Muscle of arm (tissue), 14 donors: ENCODE measurements at places on chromosomes 5 and 9. TPM values are rescaled to one million over a fixed set of nuclear protein-coding genes. Genes with fewer than 3 reads are reported as not detected.
A peak's percentile ranks its signal among the peaks of the same experiment; 100 is the strongest.

MAP1B gene
- 45.8 TPM for polyA plus RNA-seq

MTAP gene
- polyA plus RNA-seq = 28.1 TPM

RNF208 gene
- not detected for polyA plus RNA-seq

C5orf15 gene
- 72.3 TPM for polyA plus RNA-seq

ZNF608 gene
- 37.8 TPM for polyA plus RNA-seq

GRCh38 chr5:59182760-59183159, 599.9 kb downstream of the RAB3C start:
- no peak for DNase-seq

- no peak for DNase-seq
These were observed 47.4 kb downstream of the GALNT10 start for GRCh38 chr5:154237946-154238345.

- DNase-seq = no peak
These were observed 98.0 kb downstream of the ENC1 start for GRCh38 chr5:74542482-74542881.

GRCh38 chr9:134185536-134186011, 21.2 kb upstream of the RNU6ATAC start:
- no peak for DNase-seq

GRCh38 chr9:136249877-136250559, 4.4 kb upstream of the QSOX2 start:
- DNase-seq = no peak

- no peak for DNase-seq
These were observed 4.9 kb upstream of the HRH2 start for GRCh38 chr5:175652741-175653663.

- no peak for DNase-seq
These were observed 143.2 kb downstream of the CTNND2 start for GRCh38 chr5:11760934-11761603.

- DNase-seq = no peak
These were observed 33.3 kb upstream of the CDKN2AIPNL start for GRCh38 chr5:134444941-134445471.

DNA sequence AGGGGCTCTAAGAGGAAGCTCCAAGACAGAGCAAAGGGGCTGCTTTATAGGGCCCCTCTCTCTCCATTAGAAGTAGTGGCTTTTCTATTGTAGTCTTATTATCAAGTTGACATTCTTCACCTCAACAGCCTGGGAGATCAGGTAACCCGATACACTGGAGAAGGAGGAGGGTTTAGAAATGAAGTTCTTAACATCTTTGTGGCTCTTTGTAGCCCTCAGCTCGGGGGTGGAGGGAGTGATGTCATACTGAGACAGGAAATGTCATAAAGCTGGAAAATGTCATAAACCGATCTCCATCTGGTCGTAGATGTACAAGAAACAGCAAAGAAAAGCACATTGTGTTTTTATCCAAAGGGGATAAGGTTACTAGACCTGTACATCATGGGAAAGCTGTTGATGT, 17.9 kb downstream of the PDZD2 start:
- no peak for DNase-seq

DNA sequence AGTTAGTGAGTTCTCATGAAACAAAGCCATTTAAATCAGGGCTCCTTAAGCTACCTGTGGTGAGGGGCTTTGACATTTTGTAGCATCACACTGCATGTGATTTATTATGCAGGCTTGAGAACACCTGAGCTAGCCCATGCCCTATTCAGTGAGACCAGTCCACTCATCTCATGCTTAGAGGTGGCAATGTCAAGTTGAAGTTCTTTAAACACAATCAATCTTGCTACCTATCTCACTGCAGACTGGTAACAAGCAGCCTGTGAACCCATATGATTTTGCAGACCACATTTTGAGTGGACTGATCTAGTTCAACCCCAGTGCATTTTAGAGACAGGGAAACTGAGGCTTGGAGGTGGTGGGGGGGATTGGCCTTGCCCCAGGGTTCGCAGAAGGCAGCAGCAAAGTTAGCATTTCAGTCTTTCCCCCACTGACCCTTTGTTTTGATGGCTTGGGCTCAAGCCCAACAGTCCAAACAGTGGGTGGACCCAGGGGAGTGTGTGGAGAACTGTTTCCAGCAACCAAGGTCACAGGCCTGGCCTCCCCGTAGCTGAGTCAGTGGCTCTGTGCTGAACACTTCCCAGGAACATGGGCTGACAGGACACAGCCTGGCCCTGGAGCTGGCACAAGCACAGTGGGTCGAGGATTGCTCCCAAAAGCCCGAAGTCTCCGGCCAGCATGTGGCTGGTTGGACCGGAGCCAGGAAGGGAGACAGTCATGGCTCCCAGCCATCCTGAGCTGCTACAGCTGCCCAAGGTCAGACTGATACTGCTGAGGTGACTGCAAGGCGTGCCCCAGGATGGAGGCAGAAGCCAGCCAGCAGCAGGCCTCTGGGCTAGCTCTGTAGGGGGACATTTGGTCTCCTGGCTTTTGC, 95.3 kb downstream of the RGS3 start:
- no peak for DNase-seq

DNA sequence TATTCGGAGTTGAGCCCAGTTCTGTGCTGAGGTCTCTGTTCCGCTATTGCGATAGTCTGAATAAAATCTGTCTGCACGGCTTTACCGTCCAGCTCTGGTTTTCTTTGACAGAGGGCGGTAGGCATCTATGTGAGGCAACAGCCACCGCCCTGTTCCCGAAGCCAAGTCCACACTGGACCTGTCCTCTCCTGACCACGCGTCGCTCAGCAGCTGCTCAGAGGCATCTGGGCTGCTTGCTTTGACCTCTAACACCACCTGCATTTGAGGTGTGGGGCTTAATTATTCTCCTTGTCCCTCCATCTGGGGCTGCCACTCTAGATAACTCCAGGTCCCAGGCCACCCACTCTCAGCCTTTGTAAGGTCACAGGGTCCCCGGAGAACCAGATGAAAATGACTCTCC, 168.4 kb upstream of the SMIM23 start:
- DNase-seq = no peak

DNA sequence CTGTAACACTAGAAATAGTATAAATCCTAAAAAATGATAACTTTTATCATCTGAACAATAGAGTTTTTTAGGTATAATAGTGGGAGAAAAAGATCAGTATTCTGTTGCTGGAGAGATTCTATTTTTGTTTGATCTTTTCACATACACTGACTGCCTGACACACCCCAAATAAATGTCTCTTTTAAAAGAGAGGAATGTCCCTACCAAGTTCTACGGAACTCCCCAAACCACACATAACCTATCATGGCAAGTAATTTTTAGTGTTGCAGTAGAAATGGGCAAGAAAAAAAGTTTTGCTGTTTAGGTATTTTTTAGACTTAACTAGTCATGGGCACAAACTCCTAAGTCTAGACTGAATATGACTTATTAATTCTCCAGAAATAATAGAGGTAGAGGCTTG, 139.1 kb downstream of the ELAVL2 start:
- DNase-seq = no peak

DNA sequence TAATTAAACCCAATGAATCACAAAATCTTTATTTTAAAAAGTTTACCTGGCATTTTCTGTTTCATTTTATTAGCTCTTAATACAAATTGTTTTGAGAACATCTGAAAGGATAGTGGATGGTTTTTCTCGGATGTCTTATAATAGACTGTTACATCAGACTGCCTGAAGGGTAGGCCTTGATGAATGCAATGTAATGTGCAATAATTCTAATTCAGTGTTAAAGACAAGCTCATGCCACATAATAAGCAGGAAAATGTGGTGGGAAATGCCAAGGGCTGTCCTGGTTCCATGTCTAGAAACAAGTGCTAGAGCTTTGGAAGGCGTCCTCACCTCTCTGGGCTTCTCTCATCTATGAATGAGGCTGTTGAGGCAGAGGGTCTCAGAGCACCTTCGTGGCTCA, 148.1 kb downstream of the DEPDC1B start:
- no peak for DNase-seq

DNA sequence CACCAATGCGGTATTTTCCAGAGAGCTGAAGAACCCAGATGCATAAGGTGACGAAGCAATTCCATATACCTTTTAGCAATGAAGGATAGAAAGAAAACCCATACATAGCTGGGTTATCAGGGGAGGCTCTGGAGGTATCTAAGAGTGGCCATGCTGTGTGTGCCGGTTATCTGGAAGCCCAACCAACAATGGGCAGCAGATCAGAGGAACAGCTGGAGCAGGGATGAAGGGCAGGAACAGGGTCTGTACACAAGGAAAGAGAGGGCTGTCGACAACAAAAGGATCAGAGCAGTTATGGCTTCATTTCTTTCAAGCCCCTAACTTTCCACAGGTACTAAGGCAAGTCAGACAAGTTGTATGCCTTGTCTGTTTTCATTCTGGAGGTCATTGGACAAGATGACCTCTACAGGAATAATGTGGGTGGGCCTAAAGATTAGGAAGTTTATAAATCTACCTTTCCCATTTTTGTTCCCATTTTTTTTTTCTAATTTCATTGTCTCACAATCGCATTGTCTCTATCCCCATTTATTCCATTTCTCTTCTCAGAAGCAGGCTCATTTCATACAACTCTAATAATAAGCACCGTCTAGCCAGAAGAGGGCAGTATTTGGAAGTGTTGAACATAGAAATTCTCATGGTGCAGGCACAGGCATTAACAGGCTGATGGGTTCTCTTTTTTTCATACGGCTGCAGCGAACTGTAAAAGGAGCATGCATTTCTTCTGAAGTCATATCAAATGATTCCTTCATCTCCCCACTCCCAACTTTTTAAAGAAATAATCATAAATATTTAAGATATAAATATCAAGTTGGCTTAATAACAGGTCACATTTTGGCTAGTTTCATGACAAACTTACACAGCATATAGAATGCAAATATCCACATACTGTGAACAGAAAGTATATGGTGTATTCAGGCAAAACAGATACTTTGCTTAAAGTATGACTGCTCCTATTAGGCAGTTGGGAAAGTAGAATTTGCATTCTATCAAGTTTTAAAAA, 63.5 kb downstream of the ZNF474 start:
- peak; percentile 79 for DNase-seq

GRCh38 chr5:97495301-97495700, 312.3 kb upstream of the RIOK2 start:
- DNase-seq = no peak

- DNase-seq = no peak
These were observed 368 bp downstream of the SURF1 start for GRCh38 chr9:133355881-133356357.

- DNase-seq = no peak
These were observed 178.0 kb downstream of the GAPVD1 start for GRCh38 chr9:125439434-125440272.

- no peak for DNase-seq
These were observed 288.2 kb upstream of the MAP3K1 start for GRCh38 chr5:56527174-56527573.

DNA sequence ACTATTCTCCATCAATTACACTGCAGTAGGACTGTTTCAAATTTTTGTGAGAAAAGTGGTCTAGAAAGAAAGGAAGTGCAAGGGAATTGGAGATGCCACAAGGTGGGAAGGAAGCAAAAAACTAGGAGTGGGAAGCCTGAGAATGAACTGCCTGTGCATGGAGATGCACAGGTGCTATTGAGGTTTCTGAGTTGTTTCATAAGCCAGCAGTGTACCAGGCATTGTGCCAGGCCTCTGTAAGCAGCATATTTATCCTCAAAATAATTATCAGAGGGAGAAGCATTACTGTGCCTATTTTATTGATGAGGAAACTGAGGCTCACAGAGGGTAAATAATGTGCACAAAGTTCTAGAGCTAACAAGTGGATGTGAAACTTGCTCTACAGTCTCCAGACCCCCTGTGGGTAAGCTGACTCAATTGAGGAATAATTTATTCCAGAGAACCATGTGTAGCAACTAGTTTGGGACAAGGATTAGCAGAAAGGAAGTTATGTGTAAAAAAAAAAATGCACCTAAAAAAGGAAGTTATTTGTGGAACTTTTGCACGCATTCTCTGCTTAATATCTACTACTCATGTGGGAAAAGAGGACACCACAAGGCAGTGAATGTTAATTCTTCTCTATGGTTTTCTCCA, 96.7 kb downstream of the SNCAIP start:
- no peak for DNase-seq

DNA sequence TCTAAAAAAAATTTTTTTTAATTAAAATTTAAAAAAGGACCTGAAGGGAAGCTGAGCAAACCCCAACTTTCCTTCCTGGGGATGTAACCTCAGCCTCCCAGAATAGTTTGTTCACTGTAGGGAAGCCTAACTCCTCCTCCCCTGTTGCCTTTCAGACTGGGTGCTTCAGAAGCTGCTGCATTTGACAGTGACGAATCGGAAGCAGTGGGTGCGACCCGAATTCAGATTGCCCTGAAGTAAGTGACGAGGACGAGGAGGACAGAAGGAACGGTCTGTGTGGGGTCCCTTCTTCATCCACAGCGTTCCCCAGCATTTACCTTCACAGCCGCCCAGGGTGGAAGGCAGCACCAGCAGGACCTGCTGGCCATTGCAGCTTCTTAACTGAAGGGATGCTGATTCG, 57.7 kb upstream of the RARS1 start:
- DNase-seq = no peak

DNA sequence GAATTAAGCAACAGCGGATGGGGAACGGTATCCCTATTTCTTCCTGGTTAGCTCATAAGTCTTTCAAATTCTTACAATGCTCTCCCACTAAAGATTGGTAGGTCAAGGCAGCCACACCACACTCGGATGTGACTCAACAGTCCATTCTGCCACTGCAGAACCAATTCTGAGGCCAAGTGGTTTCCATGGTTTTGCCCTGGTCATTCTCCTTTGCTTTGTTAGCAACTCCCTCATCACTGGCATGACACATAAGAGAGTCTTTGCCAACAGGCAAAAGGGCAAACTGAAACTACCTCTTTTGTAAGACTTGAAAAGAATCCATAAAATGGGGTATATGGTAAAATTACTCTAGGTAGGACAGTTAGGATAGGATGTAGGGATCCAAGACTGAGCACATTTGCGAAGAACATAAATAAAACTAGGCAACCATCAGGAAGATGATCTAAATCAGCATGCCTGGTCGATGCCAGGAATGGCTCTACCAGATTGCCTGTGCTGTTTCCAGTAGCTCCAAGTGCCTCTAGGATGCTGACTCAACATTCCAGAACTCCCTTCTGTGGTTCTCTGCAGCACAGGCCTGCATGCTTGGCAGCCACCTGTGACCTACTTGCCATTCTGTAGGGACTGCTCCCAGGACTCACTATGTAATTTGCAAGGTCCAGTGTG, 105.4 kb downstream of the DCP2 start:
- DNase-seq = no peak

DNA sequence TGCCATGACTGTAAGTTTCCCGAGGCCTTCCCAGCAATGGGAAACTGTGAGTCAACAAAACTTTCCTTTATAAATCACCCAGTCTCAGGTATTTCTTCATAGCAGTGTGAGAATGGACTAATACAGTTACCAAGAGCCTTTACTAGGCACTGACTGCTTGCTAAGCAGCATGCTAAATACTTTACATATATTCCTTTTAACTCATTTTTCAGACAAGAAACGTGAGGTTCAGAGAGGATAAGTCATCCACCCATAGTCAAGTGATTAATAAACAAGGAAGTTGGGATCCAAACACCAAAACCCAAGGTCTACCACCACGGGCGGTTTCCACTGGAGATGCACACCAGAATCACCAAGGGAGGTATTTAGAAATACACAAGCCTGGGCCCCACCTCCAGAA, 50.8 kb downstream of the GABBR2 start:
- no peak for DNase-seq

- no peak for DNase-seq
These were observed 49.0 kb upstream of the ABL1 start for GRCh38 chr9:130785940-130786508.
